Stimulated activated CD4-positive, alpha-beta T cell treated with anti-CD3 and anti-CD28 coated beads, Interleukin-1b, Interleukin-23, amount 100 ng/mL, for 1 hour (primary cell): ENCODE measurements at places on chromosomes 1 and 21.

DNA sequence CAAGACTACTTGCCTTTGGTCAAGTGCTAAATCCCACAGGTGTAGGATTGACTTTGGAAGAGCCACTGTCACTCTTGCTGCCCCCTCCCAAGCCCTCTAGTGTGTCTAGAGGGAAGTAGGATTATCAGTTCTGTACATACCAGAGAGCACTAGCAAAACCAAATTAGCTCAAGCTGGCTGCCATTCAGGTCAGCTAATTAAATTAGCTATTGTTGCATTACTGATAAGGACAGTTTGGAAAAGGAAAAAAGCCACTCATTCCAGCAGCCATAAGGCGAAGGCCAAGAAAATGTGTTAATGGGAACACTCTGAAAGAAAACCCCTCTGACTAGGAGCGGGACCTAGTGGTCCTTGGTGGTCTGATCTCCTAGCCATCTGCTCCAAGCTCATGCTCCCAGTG, 321.7 kb downstream of the PBX1 start:
- no peak for DNase-seq

- DNase-seq: no peak
These were observed 35.4 kb upstream of the HEATR1 start for GRCh38 chr1:236639686-236640085.

GRCh38 chr1:75884437-75884836, 47.8 kb downstream of the ASB17 start:
- DNase-seq: no peak

- no peak for DNase-seq
These were observed 183.5 kb upstream of the HMGB4 start for GRCh38 chr1:33680281-33680840.

DNA sequence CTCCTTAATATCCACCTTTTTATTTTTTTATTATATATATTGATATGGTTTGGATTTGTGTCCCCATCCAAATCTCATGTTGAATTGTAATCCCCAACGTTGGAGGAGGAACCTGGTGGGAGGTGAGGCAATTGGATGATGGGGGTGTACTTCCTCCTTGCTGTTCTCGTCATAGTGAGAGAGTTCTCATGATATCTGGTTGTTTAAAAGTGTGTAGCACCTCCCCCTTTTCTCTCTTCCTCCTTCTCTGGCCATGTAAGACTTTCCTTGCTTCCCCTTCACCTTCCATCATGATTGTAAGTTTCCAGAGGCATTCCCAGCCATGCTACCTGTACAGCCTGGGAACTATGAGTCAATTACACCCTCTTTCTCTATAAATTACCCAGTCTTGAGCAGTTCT, 22.7 kb upstream of the CCSAP start:
- no peak for DNase-seq

DNA sequence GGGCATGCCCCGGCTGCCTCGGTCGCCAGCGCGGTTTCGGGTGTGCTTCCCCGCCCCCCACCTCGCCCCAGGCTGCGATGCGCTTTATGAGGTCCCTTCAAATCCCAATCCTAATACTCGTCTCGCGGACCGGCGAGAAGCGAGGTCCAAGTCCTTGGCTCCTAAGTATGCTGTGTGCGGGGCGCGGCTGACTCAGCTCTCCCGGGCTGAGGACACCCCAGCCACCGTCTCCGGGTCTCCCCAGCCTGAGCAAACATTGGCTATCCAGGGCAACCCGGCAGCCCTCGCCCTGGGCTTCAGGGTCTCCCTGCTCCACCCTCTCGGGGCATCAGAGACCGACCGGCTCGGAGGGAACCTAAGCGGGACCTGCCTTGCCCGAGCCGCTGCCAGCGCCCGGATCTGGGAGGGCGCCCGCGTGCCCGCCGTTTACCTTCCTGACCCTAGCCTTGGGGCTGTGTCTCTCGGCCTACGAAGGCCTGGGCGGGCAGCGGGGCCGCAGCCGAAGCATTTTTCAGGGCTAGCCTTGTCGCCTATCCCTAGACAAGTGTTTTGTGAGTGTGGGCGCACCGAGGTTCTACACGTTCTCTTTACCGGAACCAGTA, 1.2 kb downstream of the ITPKB start:
- no peak for DNase-seq

DNA sequence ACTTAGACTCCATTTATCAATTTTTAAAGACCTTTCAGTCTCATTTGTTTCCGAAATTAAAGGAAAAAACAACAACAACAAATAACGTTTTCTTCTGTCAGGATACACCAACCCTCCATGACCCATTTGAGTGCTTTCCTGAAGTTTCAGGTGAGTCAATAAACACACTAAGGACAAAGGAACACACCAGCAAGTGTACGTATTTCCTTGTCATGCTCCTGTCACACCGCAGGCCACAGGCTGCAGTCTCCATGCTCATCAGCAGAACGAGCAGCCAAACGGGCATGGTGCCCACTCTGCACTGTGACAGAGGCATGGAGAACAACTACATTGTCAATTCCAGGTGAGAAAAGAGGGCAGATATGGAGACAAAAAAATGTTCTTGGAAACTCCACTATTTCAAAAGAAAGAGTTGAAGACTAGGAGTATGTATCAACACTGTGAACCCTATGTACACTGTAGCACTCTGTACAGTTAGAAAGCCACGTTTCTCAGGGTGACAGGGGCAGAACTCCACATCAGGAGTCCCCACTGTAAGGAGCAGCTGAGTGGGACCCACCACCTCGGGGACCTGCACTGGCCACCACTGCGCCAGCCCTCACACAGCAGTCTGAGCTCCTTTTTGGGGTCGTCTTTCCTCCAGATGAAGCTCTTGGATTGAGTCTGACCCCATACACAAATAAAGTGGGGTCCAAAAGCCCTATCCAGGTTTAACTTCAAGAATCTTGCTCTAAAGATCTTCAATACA, 2.6 kb downstream of the PTTG1IP start:
- no peak for DNase-seq
